Type B pancreatic cell (in vitro differentiated cells): ENCODE measurements at places on chromosomes 5 and 9.

DNA sequence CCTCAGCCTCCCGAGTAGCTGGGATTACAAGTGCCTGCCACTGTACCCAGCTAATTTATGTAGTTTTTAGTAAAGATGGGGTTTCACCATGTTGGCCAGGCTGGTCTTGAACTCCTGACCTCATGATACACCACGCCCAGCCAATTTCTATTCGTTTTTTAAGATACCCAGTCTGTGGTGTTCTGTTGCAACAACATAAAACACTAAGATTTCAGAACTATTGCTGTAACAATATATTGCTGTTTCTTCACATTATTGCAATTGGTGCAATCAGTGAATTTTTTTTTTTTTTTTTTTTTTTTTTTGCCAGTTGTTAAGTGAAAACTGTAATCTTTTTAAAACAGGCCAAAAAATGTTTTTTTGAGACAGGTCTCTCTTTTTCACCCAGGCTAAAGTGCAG, 9.9 kb downstream of the SRP19 start:
- no peak for DNase-seq
- H3K4me3 ChIP-seq, result no peak overlapping the region
- H3K27ac ChIP-seq, result no peak overlapping the region
- H3K36me3 ChIP-seq, result peaks cover 34% of the 10 kb centered on the region
- no peaks in the 10 kb centered on the region for H3K27me3 ChIP-seq

- H3K27me3 ChIP-seq, result no peaks in the 10 kb centered on the region
- DNase-seq, result no peak
- H3K4me3 ChIP-seq, result no peak overlapping the region
- no peaks in the 10 kb centered on the region for H3K36me3 ChIP-seq
- H3K4me1 ChIP-seq, result no peaks in the 10 kb centered on the region
Measured at GRCh38 chr5:156934450-156935211, 28.4 kb downstream of the TIMD4 start.

GRCh38 chr5:158640593-158640980, 459.1 kb downstream of the EBF1 start:
- no peak overlapping the region for H3K4me3 ChIP-seq
- DNase-seq, result no peak
- H3K36me3 ChIP-seq, result no peaks in the 10 kb centered on the region
- H3K27me3 ChIP-seq, result no peaks in the 10 kb centered on the region
- H3K4me1 ChIP-seq, result no peaks in the 10 kb centered on the region

GRCh38 chr9:119736491-119737454, 367.5 kb upstream of the BRINP1 start:
- H3K36me3 ChIP-seq, result no peaks in the 10 kb centered on the region
- H3K27ac ChIP-seq, result no peak overlapping the region
- H3K4me3 ChIP-seq, result no peak overlapping the region
- H3K27me3 ChIP-seq, result peaks cover 7% of the 10 kb centered on the region
- no peak for DNase-seq

GRCh38 chr5:131366428-131366827, 102.6 kb downstream of the CDC42SE2 start:
- no peak for DNase-seq
- H3K36me3 ChIP-seq, result peaks cover 15% of the 10 kb centered on the region
- H3K4me3 ChIP-seq, result no peak overlapping the region
- no peaks in the 10 kb centered on the region for H3K27me3 ChIP-seq
- H3K4me1 ChIP-seq, result peaks cover 3% of the 10 kb centered on the region
- H3K27ac ChIP-seq, result no peak overlapping the region

- DNase-seq, result no peak
- peaks cover 20% of the 10 kb centered on the region for H3K36me3 ChIP-seq
- peaks cover 45% of the 10 kb centered on the region for H3K4me1 ChIP-seq
Measured at GRCh38 chr5:169162407-169162806, 138.5 kb downstream of the SLIT3 start.

GRCh38 chr9:109856785-109857184, 76.8 kb downstream of the PALM2AKAP2 start:
- no peaks in the 10 kb centered on the region for H3K36me3 ChIP-seq
- no peak for DNase-seq
- H3K27ac ChIP-seq, result peak overlapping the region; percentile 18
- H3K4me1 ChIP-seq, result peaks cover 19% of the 10 kb centered on the region
- H3K27me3 ChIP-seq, result no peaks in the 10 kb centered on the region
- H3K4me3 ChIP-seq, result no peak overlapping the region

- H3K36me3 ChIP-seq, result peaks cover 12% of the 10 kb centered on the region
- H3K4me1 ChIP-seq, result peaks cover 25% of the 10 kb centered on the region
- H3K27ac ChIP-seq, result no peak overlapping the region
- no peak for DNase-seq
- H3K4me3 ChIP-seq, result no peak overlapping the region
- H3K27me3 ChIP-seq, result no peaks in the 10 kb centered on the region
Measured at GRCh38 chr5:148393390-148393741, 9.6 kb downstream of the FBXO38 start.

DNA sequence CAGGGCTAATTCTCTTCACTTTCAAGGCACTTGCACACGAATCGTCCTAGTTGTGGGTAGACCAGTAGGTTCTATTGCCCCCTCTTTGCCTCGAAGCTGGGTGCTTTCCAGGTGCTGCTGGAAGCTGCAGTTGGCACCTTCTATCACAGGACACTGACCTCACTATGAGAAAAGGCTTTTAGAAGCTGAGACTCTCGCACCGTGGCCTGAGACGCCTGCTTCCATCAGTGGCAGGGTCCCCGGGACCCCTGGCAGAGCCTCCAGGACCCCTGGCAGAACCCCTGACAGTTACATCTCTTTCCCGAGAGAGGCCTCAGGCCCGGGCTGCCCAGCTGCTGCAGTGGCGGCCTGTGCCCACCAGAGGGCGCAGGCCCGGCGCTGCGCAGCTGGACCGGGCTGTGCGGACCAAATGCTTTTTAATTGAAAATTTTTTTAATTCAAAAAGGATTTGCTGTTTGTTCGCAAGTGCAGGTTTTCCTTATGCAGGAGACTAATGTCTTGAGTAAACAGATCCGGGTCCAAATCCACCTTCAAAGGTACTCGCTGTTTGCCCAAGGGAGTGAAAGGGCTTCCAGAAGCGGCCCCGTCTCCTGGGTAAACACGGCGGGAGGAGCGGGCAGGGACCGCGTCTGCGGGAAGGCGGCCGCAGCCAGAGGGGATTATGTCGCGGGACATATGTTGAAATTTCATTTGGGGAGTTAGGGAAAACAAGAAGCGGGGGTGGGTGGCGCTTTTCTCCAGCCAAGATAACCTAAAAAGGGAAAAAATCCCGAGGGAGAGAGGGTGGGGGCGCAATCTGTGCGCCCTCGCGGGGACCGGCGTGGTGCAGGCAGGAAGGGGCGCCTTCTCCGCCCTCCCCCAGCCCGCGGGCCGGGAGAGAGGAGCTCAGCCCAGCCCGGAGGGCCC, 114.5 kb upstream of the LMX1B start:
- no peak overlapping the region for H3K27ac ChIP-seq
- no peak for DNase-seq
- peaks cover 9% of the 10 kb centered on the region for H3K4me1 ChIP-seq
- peaks cover 15% of the 10 kb centered on the region for H3K27me3 ChIP-seq
- H3K36me3 ChIP-seq, result no peaks in the 10 kb centered on the region

DNA sequence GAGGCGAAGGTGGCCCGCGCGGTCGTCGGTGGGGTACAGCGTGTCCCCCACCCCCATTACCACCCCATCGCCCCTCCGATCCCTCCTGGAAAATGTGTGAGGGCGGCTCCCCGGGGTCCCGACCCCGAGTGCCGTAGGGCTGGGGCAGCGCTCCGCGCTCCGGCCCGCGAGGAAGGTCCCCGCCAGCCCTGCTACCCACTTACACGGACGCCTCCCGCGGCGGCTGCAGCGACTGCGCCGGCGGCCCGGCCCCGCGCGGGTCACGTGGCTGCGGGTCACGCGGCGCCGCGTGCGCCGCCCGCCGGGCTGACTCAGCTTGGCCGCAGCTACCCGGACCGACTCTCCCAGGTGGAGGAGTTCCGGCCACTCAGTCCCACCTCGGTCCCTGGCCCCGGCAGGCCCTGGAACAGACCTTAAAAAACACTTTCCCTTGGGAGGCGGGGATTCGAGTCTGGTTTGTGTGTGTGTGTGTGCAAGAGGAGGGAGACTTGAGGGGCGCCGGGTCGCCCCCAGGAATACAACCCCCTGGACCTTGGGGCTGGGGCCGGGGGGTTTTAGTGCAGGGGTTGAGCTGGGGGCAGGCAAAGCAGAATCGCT, at the start of gene GNPDA1:
Gene GNPDA1 (minus strand): TSS at position 236 of the 597 bp plus-strand sequence. CDS start 992 bp downstream, outside the sequence.
- peak; percentile 80 for DNase-seq
- H3K36me3 ChIP-seq, result no peaks in the 10 kb centered on the region
- peak within 1 kb of the TSS; percentile 87 for H3K27ac ChIP-seq
- peak within 1 kb of the TSS; percentile 90 for H3K4me3 ChIP-seq
- H3K27me3 ChIP-seq, result no peaks in the 10 kb centered on the region

DNA sequence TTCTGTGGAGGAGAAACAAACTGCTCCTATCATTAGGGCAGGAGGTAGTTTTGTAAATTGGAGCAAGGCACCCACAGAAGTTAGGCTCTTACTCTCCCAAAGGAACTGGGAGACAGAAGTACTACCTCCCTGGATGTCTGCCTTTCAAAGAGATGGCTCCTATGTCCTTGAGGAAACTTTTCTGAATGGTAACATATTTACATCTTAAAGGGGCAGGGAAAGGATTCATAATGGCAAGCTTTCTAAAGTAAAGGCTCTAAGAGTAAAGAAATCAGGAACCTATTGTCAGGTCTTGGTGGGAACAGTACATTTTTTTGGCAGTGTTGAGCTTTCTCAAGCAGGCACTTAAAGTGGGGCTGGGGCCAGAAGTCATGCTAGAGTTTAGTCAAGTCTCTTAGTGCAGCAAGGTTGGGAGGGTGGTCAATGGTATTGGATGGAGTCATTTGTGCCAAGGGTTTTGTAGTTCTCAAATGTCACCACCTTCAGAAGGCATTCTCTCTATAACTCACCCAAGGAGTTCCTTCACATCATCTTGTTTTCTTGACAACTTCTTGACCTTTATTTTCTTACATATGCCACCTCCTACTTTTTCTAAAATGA, 26.3 kb upstream of the NDFIP1 start:
- DNase-seq, result no peak
- H3K4me3 ChIP-seq, result no peak overlapping the region
- H3K27me3 ChIP-seq, result peaks cover 9% of the 10 kb centered on the region
- H3K27ac ChIP-seq, result no peak overlapping the region
- peaks cover 11% of the 10 kb centered on the region for H3K4me1 ChIP-seq

DNA sequence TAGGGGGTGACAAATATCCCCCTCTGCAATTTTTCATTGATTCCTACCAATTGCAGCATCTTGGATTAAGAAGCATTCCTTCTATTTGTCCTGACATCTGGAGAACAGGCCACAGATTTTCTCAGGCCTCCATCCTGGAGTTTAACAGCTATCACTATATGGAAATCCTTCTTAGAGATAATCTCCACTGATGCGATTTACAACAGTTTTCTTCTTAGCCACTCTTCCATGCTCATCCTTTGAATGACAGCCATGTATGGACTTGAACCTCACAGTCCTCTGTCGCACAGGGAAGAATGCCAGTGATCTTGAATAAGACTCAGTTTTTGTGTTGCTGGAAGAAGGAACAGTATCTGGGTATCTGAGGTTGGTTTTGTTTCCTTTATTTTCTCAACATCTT, 73.2 kb downstream of the PGM5 start:
- H3K27me3 ChIP-seq, result no peaks in the 10 kb centered on the region
- H3K4me3 ChIP-seq, result no peak overlapping the region

DNA sequence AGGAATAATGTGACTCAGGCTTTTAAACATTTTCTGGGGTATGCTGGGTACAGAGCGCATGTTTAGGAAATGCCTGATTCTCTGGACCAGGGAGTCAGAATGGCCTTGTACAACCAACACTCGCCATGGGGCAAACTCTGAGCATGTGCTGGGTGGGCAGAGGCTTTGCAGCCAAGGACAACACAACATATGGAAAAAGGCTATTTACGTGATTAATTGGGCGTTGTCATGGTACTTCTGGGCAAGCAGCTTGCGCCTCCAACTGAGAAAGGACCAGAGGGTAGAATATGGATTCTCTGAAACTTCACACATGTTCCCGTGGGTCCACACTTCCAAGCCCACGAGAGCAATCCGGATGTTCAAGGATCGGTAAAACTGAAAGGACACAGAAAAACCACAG, 49.1 kb downstream of the NIPAL4 start:
- H3K27me3 ChIP-seq, result peaks cover 4% of the 10 kb centered on the region
- H3K36me3 ChIP-seq, result peaks cover 26% of the 10 kb centered on the region
- H3K4me1 ChIP-seq, result peaks cover 15% of the 10 kb centered on the region
- H3K27ac ChIP-seq, result no peak overlapping the region

GRCh38 chr5:97131921-97132320, 10.5 kb downstream of the LIX1 start:
- peaks cover 19% of the 10 kb centered on the region for H3K36me3 ChIP-seq
- H3K27ac ChIP-seq, result no peak overlapping the region
- peaks cover 14% of the 10 kb centered on the region for H3K27me3 ChIP-seq
- peaks cover 29% of the 10 kb centered on the region for H3K4me1 ChIP-seq
- H3K4me3 ChIP-seq, result no peak overlapping the region
